ENCODE measurements at places on chromosomes 3 and 15.

DNA sequence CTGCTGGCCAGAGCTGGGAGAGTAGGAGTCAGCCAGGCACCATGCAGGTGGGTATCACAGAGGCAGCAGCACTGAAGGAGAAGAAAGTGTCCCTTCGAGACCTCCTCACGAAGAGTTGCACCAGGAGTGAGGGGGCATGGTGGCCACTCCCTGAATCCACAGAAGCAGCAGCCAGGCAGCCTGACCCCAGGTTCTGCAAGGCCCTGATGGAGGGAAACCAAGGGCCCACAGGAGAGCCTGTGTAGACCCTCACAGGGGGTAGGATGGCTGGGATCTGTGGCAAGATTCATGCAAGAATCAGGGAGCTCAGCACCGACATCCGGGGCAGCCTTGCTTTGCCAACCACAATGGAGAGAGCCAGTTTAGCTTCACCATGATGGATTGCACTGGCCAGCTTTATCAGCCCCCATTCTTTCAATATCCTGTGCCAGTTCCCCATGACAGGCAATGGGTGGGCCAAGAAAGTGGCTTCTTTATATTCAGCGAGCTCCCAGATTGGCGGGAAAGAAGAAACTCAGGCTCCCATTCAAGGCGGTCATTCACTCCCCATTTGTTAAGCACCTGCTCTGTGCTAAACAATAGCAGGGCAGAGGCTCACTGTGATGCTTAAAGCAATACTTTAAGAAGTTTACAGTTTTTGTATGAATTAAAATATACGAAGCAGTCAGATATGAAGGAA is 33.5 kb upstream of the TBC1D21 start:
- DNase-seq = no peak

DNA sequence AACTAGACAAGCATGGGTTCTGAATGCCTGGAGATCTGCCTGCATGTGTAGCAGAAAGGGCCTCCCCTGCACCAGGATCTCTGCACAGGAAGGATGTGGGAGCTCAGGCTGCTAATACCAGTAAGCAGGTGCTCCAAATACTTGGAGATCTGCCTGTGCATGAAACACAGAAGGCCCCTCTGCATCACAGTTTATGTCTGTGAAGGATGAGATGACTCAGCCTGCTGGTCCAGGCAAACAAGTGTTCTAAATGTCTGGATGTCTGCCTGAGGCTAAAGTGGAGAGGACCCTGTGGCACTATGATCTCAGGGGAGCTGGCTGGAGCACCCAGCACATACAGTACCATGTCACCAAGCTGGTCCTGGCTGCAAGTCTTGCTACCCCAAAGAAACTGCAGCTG is 678.8 kb downstream of the MCTP2 start:
- no peak for DNase-seq

GRCh38 chr3:32951410-32951811 is at the start of gene CCR4:
Gene CCR4, plus strand, starts transcription at chr3:32951644. Its CDS starts 1,779 bp downstream, at chr3:32953423.
- no peak for DNase-seq

GRCh38 chr3:97765336-97765735 is 778 bp downstream of the ARL6 start:
- DNase-seq = no peak

- DNase-seq = no peak
These were observed 79.0 kb downstream of the EPHA3 start for GRCh38 chr3:89186456-89186855.

DNA sequence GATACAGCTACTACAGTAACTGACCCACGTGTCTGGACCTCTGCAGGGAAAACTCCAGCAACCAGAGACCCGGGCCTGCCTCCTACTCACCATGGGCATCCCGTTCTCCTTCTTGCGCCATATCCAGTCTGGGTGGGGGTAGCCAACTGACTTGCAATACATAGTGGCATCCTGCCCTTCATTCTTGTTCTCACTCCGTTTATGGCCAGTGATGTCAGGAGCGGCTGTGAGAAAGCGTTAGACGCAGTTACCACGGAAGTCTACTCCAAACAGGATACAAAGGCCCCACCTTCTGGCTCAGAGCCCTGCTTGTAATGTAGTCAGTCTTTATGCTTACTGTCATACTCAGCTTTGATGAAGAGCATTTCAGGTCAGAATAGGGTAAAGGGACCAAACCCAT is 59.6 kb downstream of the NPTN start:
- DNase-seq = no peak

GRCh38 chr3:98764472-98764884 is 1.3 kb downstream of the ST3GAL6 start:
- DNase-seq = no peak

DNA sequence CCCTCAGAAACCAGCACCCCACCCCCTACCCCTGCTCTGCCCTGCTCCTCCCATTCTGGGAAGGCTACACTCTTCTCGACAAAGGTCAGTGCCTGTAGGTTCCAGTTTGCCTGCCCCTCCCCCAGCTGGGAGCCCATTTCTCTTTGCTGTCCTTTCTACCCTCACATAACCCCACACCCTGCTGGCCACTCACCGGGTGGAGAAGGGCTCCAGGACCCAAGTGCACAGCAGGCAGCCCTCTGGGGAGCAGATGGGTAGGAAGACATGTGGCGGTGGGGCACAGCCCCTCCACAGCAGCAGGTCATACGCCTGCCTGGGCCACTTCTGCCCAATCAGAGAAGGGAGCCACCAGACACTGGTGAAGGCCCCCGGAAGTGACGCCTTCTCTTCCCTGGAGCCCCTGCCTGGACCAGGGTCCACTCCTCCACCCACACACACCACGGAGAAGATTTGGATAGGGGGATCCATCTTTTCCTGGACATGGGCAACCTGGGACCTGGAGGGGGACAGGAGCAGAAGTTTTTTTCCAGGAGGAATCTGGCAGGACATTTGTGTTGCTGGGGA is at the start of gene THPO:
Gene THPO (minus strand): TSS at position 326 of the 564 bp plus-strand sequence. CDS start 1,948 bp downstream, outside the sequence.
- DNase-seq = no peak

DNA sequence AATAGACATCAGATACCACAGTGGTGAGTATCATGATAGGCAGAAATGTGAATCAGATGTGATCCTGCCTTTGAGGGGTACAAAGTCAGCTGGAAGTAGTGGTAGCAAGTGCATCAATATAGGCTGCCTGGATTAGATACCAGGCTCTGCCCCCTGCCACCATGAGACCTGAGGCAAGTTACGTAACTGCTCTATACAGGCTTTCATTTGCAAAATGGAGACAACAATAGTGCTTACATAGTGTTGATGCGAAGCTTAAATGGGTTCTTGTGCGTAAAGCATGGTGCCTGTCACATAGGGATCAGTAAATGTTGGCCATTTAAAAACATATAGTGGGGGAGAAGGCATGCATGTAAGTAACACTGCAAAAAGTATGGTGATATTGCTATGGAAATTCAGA is 158.0 kb downstream of the RYR3 start:
- DNase-seq = no peak

GRCh38 chr3:47000198-47000815 is 20.8 kb downstream of the NBEAL2 start:
- no peak for DNase-seq

DNA sequence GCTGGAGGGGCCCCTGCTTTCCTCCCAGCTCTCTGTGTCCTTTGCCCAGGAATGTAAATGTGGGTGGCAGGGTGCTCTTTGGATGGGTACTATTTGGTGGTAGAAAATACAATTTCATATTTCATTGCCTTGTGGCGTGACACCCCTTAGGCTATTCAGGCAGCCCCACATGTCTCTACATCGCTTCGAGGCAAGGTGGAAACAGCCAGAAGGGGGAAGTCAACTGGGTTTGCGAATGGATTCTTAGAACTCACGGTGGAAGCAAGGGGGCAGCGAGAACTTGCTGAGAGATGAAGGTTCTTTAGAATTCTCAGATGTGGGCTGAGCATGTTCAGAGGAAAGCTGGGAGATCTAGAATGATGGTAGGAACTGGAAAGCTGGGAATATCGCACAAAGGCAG is 25.3 kb downstream of the PLA2G4D start:
- no peak for DNase-seq

GRCh38 chr3:113234028-113234427 is 22.7 kb downstream of the BOC start:
- DNase-seq = no peak

GRCh38 chr3:31450345-31450744 is 82.4 kb upstream of the STT3B start:
- DNase-seq = no peak

DNA sequence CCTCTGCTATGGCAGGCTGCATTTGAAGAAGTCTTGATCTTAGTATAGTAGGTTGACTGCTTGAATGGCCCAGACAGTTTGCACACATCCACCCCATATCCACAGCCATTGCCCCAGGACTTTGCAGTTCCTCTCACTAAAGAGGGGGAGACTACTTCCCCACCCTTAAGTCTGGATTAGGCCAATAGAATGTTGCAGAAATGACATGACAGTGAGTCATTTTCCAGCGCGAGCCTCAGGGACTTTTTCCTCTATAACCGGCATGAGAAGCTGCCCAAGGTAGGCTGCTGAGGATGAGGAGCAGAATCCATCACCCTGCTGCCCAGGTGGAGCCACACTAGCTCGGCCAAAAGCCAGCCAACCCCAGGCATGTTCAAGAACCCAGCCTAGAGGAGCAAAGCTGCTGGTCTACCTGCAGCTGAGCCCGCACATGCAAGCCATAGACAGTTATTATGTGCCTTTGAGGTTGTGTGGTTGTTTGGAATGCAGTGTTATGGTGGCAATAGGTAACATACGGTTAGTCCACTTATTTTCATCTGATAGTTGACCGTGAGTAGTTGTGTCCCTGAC is 113.9 kb downstream of the TLE3 start:
- DNase-seq = no peak

DNA sequence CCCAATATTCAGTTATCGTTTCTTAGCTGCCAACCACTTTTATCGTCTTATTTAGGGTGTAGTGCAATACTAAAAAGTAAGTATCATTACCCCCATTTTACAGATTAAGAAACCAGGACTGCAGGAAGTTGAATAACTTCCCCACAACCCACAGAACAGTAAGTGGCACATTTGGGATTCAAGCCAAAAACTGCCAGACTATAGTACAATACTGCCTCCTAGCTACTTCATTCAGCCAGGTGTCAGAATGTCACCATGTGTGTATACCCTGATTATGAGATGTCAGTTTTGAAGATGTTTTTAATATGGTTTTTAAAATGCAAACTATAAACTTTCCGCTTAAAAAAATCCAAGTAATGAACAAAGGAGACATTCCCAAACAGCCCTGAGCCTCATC is 74.2 kb upstream of the PROK2 start:
- DNase-seq = no peak

DNA sequence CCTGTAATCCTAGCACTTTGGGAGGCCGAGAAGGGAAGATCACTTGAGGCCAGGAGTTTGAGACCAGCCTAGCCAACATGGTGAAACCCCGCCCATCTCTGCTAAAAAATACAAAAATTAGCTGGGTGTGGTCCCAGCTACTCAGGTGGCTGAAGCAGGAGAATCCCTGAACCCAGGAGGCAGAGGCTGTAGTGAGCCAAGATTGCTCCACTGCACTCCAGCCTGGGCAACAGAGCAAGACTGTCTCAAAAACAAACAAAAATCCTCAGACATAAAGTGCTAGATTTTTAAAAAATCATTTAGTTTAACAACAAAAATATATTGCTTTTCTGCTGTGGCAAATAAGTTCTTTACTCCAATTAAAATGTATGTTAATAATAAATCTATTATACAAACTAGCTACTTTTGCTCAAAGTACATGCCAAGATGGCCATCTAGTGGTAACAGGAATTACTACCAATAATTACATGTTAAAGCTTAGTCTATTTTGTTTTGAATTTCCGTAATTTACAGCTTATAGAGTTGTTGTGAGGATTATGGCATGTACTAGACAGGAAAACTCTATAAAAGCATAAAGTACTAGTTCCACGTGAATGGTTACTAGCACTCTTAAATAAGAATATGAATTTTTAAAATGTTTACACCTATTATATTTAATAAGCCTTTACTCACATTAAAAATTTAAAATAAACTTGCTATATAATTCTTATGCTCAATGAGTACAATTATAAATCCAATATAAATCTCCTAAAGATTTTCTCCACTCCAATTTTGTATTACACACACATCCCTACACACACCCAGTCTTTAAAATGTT is 39.0 kb downstream of the GABPB1 start:
- no peak for DNase-seq

GRCh38 chr3:108378153-108378951 is 82.0 kb downstream of the HHLA2 start:
- no peak for DNase-seq

DNA sequence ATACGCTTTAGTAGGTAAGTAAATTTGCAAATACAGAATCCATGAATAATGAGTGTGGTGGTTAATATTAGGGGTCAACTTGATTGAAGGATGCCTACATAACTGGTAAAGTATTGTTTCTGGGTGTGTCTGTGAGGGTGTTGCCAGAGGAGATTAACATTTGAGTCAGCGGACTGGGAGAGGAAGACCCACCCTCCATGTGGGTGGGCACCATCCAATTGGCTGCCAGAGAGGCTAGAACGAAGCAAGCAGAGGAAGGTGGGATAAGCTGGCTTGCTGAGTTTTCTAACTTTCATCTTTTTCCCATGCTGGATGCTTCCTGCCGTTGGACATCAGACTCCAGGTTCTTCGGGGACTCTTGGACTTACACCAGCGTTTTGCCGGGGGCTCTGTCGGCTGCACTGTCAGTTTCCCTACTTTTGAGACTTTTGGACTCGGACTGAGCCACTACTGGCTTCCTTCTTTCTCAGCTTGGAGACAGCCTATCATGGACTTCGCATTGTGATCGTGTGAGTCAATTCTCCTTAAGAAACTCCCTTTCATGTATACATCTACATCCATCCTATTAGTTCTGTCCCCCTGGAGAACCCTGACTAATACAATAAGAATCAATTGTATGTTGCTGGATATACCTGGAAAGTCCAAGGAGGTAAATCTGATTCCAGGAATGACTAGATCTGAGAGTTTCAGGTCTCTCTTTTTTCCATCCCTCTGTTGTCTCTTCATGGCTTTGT is 25.8 kb upstream of the NEDD4 start:
- no peak for DNase-seq

DNA sequence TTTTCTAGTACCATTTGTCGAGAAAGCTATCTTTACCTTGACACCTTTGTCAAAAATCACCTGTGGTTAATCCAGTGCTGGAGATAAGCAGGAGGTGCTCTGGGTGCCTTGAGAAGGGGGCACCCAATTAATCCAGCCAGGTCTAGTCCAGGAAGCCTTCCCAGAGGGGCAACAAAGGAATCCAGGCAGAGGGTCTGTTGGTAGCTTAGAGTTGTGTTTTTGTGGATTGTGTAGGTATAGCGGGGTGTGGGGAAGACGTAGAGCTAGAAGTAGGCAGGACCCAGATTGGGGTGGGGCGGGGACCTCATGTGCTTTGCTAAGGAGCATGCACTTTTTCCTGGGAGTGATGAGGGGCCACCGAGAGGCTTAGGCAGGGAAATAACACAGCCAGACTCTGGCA is 6.0 kb upstream of the PIGZ start:
- DNase-seq = no peak

GRCh38 chr3:185207931-185208746 is 45.7 kb downstream of the EHHADH start:
- no peak for DNase-seq

DNA sequence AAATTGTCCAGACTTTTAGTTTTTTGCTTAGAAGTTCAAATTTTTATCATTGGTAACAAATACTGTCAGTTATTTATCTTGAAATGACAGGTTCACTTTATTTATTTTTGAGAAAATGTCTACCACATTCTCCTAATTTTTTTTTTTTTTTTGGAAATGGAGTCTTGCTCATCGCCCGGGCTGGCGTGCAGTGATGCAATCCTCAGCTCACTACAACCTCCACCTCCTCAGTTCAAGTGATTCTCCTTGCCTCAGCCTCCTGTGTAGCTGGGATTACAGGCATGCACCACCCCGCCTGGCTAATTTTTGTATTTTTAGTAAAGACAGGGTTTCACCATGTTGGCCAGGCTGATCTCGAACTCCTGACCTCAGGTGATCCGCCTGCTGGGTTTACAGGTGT is 16.1 kb upstream of the EBLN2 start:
- no peak for DNase-seq

GRCh38 chr3:58117561-58118181 is 93.1 kb downstream of the DNASE1L3 start:
- no peak for DNase-seq
